ENCODE measurements at places on chromosomes 1 and 21.

DNA sequence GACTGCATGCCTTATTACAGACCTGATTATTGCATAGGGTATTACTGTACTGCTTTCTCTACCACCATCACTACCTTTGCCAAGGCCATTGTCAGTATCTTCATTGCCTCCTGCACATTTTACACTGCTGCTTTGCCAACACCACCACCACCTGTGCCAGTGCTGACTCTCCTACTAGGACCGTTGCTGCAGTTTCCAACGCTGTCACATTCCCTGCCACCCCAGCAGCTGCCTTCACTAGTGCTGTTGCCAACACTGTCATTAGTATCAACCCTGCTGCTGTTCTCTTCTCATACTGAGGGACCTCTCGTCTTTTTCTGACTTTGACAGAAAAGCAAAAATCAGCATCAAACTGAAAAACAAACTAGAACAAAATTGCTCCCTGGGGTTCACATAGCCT, 394.9 kb upstream of the B3GALT2 start:
- no peak for DNase-seq

GRCh38 chr1:65148548-65149350, 746 bp downstream of the AK4 start:
- peak; percentile 55 for DNase-seq

DNA sequence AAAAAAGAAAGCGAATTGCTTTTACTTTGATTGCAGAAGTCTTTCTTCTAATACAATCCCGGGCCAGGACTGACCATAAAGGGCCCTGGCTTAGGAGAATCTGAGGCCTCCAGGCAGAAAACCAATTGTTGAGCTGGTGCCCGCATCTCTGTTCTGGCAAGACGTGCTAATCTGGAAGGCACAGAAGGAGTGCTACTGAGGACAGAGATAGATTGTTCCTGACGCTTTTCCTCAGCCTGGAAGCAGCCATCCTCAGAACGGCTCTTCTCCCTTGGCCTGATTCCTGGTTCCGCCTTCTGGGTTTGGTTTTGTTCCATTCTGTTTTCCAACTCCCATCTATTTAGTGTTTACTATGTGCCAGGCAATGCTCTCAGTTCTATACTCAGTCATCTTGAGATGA, 44.8 kb upstream of the SPOCD1 start:
- DNase-seq: no peak

DNA sequence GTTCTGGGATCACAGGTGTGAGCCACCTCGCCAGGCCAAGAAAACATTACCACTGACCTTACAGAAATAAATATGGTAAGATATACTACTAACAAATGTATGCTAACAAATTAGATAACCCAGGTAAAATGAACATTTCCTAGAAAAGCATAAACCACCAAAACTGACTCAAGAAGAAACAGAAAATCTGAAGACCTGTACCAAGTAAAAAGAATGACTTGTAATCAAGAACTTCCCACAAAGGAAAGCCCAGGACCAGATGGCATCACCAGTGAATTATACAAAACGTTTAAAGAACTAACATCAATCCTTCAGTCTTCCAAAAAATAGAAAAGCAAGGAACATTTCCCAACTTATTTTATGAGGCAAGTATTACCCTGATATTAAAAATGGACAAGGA, 29.3 kb downstream of the USP24 start:
- DNase-seq: no peak

GRCh38 chr1:33777337-33777736, 86.5 kb upstream of the HMGB4 start:
- no peak for DNase-seq

DNA sequence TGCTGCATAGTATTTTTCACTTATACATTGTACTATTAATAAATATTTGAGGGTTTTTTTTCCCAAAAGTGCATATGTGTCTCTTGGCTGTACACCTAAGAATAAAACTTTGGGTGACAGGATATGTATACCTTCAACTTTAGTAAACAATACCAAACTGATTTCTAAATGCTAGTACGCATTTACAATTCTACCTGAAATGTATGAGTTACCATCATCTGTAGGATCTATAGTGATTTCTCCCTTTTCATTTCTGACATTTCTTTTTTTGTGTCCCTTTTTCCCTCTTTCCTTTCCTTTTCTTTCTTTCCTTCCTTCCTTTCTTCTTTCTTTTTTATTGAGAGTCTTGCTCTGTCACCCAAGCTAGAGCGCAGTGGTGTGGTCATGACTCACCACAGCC, 16.7 kb upstream of the BMP8B start:
- no peak for DNase-seq

GRCh38 chr1:119554183-119554582, 47.2 kb downstream of the HSD3B1 start:
- peak; percentile 55 for DNase-seq

GRCh38 chr1:100780814-100781213, 61.3 kb downstream of the VCAM1 start:
- no peak for DNase-seq

GRCh38 chr1:11196945-11197344, 7.8 kb downstream of the ANGPTL7 start:
- DNase-seq: no peak

DNA sequence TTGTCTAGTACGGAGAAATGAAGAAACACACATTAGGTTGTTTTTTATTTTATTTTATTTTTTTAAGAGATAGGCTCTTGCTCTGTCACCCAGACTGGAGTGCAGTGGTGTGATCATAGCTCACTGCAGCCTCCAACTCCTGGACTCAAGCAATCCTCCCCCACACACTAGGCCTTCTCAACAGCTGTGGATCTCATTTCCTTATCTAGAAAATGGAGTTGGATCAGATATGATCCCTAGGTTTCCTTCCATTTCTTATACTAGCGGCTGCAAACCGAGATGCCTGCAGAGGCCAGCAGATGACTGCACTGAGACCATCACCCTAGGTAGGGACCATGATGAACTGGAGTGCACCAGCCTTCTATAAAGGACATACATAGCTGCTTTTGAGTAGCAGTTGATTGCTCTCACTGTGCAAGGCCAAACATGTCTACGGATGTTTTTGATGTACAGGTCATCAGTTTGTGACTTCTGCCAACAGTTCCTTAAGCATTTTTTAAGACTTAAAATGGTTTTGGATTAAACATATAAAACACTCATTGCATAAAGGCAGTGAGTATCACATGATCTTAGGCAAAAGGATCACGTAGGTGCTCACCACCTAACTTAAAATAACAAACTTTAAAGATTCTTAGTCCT, 11.4 kb upstream of the KLHL12 start:
- DNase-seq: no peak

DNA sequence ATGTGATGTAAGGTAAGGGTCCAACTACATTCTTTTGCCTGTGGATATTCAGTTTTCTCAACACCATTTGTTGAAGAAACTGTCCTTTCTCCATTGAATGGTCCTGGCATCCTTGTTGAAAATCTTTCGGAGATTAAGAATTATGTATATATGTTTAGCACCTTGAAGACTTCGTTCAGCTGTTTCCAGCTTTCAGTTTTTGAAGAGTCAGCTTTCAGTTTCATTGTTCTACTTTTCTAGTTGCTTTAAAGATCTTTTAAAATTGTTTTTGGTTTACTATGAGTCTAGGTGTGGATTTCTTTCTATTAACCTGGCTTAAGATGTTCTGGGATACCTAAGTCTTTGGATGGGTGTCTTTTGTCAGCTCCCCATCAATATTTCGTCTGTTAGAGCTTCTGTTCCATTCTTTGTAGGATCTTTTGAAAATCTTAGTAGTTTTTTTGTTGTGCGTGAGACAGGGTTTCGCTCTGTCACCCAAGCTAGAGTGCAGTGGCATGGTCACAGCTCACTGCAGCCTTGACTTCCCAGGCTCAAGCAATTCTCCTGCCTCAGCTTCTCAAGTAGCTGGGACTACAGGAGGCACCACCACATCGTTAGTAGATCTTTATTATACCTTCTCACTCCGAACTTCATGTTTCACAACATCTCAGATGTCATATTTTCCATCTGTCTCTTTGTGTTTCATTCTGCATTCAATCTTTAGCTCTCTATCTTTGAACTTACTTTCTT, 353.5 kb upstream of the B3GALT2 start:
- DNase-seq: no peak

DNA sequence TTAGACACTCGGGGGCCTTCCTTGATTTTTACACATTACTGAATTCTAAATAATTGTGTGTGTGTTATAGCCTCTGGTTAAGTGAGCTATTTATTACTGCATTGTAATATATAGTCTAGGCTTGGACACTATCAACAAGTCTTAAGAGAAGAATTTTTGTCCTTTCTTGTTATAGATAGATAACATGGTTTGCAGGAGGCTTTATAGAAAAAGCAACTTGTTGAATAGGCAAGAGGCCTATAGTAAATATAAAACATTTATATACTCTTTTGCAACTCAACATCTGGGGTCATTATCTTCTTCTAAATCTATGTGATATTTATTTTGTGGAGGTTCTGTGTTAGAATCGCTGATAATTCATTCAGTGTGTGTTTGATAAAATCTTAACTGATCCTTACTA, 293.8 kb downstream of the NFIA start:
- no peak for DNase-seq

GRCh38 chr1:43824795-43825194, 108.8 kb upstream of the ARTN start:
- DNase-seq: no peak

DNA sequence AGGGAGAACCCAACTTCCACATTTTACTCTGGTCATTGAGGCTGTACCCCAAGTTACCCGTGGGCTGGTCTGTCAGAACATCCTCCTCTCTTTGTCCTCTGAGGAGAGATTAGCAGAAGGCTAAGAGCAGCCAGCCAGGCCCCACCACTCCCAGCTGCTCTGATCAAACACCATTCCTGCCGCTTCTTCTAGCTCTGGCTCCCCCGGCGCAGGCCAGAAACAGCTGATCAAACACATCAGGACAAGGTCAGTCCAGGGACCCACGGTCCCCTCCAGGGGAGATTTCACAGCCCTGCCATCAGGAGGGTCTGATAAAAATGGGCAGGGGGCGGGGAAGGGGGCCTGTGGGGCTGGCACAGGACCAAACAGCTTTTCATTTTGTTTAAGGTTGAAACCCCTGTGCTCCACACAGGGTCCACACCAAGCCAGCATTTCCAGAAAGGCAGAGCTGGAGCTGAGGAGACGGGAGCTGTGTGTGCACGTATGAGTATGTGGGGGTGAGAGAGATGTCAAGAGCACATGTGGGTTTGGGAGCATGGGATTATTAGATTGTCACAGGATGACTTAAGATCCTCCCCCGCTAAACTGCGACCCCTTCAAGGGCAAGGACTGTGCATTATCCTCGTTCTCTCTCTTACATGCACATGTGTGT, 29.9 kb upstream of the EPHA8 start:
- no peak for DNase-seq

- DNase-seq: no peak
Measured at GRCh38 chr1:91981996-91982609, 32.9 kb downstream of the BRDT start.

GRCh38 chr1:28199328-28200233, 23.1 kb upstream of the PTAFR start:
- no peak for DNase-seq

DNA sequence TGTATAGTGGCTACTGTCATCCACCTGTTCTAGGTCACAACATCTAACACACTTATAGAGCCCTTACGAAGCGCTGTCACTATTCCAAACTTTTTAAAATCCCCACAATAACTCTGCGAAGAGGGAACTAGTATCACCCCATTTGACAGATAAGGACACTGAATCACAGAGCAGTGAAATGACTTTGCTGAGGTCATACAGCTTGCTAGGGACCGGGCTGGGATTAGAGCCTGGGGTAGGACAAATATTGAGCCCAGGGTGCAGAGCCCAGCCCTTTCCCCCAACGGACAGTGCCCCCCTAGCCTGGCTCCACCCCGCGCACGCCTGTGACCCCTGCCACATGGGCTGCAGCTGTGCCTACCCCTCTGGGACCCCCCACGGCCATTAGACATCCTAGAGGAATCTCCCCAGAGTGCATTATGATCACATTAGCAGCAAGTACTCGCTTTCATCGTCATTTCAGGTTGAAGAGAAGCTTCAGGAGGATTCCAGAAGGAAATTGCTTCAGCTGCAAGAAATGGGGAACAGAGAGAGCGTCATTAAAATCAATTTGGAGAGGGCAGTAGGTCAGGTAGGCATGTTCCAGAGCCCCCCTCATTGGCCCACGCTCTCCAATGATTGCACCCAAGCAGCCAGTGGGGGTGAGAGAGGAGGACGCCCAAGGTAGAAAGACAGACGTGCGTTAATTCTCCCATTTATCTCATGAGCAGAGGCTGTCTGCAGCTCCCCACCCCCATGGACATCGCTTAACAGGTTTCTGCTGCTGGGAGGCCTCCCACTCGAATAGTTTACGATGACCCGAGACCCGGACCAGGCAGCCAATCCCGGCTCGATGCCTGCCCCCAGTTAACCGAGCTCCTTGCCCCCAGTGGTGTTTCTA, 77.2 kb downstream of the FHAD1 start:
- DNase-seq: no peak

GRCh38 chr1:209224886-209225285, 358.6 kb upstream of the CAMK1G start:
- no peak for DNase-seq

- DNase-seq: no peak
Measured at GRCh38 chr1:90198616-90199332, 203.9 kb downstream of the ZNF326 start.

DNA sequence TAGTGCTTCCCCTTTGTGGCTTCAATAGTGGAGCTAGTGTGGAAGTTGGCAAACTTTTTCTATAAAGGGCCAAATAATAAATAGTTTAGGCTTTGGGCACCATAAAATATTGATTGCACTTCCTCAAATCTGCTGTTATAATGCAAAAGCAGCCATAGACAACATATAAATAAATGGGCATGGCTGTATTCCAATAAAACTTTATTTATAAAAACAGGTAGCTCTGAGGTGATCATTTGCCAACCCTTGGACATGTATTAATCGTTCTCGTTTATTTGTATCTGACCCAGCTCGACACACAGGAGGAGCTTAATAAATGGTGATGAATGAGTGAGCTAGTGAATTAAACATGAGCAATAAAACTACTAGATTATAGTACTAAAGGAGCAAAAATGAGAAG, 13.3 kb downstream of the KAZN start:
- no peak for DNase-seq

Data from ovary (tissue), 10 donors.